ENCODE measurements at places on chromosomes 2 and 18.

DNA sequence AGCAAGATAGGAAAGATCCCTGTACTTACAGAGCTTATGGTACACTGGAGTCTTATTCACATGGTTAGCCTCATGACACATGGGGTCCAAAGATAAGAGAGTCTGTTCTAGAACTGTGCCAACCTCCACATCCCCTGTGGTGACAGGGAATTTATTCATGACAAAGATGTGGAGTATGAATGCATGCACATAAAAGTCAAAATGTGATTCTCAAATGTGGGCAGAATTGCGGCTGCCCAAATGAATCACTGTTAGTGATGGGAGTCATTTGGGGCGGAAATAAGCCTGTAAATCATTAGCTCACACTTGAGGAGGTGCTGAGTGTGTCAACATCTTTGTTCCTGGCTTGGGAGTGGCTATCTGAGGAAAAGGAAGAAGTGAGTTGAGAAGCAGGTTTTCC, 560.6 kb downstream of the SLC4A3 start:
- DNase-seq: no peak

DNA sequence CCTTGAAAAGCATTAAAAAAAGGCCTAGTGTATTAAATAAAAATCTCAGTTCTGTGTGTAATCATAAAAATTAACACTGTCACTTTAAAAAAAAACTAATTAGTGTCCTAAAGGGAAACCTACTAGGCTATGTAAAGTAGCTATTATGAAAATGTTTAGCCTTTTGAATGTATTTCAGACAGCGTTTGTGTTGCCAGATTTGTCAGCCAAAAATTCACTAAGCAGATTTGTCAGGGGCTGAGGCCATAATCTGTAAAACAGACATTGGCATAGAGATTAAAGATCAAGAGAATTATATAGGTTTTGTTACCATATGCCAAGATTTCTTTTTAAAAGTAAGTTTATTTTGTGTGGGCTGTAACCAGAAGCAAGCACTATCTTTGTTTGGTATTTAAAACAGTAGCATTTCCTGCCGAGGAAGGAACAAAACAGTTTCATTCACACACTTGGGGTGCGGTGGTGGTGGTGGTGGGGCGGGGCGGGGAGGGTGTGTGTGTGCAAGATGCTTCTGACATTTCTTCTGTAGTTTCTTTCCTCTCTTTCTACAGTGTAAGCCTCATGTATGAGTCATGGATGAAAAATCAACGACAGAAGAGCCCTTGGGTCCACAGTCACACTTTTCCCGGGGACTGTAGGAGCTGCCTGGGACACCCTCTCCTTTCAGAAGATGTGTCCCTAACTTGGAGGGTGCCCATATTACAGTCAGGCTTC, 328.5 kb upstream of the FANCL start:
- DNase-seq: no peak

- DNase-seq: no peak
These were observed 374.4 kb downstream of the MTX2 start for GRCh38 chr2:176643646-176644045.

GRCh38 chr2:26675651-26676255, 16.8 kb upstream of the KCNK3 start:
- DNase-seq: no peak

- DNase-seq: no peak
These were observed 256.9 kb downstream of the CDH19 start for GRCh38 chr18:66346833-66347588.

- DNase-seq: no peak
These were observed 164.3 kb downstream of the TRABD2A start for GRCh38 chr2:84716564-84716963.

DNA sequence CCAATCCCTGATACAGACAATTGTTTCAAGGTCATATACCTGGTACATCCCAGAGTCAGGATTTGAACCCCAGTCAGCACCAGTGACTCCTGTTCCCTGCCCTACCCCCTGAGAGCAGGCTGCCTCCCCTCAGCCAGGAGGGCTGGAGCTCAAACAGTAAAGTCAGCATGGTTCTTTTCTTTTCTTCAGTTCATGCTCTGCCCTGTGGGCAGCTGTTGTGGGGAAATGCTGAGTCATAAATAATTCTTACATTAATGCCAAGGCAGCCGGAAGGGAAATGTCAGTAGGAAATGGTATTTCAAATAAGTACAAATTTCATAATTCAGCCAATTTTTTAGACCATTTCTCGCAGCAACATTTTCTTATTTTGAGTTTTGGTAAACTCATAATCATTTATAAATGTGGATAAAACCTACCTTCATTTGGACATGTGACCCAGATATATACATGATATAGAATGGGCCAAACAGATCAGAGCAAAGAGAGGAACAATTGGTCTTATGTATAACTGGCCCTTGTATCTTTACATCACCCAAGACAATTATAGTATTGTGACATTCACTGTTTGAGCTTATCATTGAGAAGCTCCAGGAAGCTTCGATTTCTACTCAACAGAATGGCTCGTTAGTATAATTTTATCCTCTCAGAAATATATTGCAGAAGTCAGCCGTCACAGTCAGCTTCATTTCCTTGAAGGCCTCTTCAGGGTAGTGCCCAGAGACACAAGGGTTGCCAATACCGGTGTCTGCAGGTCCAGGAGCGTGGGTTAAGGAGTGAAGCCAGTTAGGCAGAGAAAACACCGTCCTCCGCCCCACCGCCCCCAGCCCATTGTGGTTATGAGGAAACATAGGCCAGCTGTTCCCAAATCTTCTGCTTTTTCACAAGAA, 28.0 kb upstream of the SCYGR1 start:
- no peak for DNase-seq

- no peak for DNase-seq
These were observed 1623.0 kb upstream of the ACVR2A start for GRCh38 chr2:146221826-146222225.

- DNase-seq: no peak
These were observed 25.9 kb downstream of the STPG4 start for GRCh38 chr2:47129191-47129706.

- no peak for DNase-seq
These were observed 31.3 kb downstream of the DTNA start for GRCh38 chr18:34741401-34741800.

DNA sequence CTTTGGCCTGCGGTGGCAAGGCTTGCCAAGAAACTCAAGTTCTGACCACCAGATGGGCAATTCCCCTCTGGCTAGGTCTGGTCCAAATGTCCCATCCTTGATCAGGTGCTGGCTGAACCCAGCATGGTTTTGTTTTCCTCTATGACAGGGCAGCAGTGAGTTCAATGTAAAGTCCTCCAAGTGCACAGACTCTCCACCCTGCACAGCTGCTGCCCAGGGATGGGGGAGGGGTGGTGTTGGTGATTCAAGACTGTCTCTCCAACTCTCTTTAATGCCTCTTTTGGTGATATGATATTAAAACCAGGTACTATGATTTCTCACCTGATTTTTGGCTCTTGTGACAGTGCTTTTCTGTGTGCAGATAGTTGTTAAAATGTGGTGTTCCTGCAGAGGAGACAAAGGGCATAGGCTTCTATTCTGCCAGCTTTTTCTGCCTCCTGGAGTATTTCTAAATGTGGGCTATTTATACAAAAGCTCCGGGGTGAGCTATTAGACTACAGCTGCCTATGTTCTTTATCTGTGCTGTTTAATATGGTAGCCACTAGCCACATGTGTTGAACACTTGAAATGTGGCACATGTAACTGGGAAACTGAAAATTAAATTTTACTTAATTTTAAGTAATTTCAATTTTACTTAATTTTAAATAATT, 64.0 kb upstream of the STK39 start:
- DNase-seq: no peak

GRCh38 chr2:69837533-69837932, 8.1 kb downstream of the GMCL1 start:
- DNase-seq: no peak

DNA sequence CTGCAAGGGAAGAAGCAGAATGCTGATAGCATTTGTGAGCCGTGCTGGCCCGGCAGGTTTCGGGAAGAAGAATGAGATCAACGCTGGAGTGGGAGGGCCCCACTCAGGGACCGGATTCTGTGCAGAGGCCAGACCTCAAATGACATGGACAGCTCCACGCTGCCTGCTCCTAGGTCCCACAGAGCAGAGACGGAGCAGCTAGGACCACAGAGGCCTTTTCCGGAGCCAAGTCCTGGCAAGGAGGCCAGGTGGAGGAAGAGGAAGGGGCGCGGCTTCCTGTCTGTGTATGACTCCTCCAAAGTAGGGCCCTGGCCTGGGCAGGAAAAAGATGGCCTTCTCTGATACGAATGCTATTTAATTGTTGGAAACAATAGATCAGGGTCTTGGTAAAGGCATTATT, 139.9 kb downstream of the LRRC30 start:
- no peak for DNase-seq

DNA sequence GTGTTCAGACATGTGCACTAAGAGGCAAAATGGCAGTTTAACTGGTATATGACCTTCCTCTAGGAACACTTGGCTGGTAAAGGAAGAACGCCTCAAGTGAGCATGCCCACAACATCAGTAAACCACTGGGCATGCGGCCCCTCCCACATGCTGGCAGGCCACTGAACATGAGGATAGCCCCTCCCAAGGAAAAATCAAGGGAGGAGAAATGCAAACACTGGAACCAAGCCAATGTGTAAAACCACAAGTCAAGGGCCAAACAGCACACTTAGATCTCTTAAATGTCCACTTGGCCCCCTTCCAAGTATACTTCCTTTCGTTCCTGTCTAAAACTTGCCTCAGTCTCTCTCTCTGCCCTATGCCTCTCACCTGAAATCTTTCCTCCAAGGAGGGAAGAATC, 980.8 kb downstream of the TSN start:
- DNase-seq: no peak

DNA sequence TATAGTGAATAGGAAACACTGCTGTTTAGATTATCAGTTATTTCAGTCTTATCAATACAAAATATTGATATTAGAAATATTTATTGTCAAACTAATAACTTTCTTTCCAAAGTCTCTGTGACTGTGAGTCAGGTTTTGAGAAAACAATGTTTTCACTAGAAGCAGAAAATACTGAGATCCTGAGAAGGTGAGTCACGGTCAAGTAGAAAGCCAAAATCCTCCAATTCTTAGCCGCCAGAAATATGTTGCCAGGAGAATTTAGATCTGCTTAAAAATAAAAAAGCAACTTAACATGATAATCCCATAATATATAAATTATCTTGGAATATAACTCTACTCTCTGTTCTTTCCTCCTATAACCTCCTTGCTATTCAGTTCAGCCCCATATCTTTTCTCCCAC, 181.9 kb upstream of the NRXN1 start:
- DNase-seq: no peak

- DNase-seq: no peak
These were observed 524.2 kb upstream of the TCF4 start for GRCh38 chr18:56112013-56112749.

DNA sequence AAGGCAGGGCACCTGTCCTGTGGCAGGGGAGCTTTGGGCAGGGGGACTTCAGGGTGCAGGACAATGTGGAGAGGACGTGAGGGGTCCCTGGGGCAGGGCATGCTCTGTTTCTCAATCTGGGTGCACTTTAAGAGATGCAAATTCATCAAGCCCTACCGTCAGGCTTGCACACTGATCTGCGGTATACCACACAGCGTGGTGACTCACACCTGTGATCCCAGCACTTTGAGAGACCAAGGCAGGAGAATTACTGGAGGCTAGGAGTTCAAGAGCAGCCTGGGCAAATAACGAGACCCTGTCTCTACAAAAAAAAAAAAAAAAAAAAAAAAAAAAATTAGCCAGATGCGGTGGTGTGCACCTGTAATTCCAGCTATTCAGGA, 10.2 kb upstream of the GPC1 start:
- peak; percentile 0 for DNase-seq

DNA sequence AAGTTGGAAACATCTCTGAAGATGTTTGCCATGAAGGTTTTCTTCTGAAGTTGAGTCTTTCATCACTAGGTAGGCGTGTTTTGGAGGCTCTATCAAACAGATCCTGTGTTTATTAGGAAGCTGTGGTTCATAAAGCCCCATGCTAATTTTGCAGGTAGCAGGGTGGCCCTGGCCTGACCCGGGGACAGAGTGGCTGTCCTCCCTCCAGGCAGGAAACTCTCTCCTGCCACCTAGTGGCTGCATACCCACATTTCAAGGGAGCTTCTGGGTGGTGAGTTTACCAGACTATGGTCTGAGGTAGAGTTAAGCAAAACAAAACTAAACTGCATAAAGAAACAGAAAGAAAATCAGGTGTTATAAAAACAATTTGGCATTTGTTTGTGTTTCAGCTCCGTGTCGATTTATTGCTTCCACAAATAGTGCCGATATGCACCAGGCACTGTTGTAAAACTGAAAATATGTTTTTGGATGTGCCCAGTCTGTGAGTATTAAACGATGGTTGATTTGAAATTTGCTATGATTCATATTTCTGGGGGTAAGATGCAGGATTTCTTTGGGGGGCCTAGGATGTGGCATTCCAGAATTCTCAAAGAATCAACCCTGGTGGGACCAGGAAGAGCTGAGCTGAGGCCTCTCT, 26.0 kb upstream of the IL37 start:
- peak; percentile 65 for DNase-seq

DNA sequence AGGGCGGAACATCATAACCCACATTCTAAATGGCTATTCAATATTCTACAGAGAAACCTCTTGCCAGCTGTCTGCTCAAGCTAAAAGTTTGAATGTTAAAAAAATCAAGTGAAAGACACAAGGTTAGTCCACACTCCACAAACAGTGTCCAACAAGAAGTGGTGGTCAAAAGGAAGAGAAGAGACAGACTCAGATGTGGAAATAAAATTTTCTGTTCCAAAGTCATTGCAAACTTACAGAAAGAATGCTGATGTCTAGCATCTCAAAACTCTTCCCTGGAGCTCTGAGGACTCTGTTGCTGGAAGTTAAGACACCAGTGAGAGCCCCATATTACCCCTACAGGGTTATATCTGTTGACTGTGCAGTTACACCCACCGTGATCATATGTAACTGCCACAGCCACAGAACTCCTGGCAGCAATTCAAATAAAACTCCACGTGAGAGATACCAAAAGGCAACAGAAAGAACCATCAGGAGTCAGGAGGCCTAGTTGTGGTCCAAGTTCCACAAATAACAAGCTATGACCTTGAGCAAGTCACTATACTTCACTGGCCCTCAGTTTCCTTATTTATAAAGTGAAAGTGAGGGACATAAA, 60.9 kb downstream of the AAK1 start:
- no peak for DNase-seq

DNA sequence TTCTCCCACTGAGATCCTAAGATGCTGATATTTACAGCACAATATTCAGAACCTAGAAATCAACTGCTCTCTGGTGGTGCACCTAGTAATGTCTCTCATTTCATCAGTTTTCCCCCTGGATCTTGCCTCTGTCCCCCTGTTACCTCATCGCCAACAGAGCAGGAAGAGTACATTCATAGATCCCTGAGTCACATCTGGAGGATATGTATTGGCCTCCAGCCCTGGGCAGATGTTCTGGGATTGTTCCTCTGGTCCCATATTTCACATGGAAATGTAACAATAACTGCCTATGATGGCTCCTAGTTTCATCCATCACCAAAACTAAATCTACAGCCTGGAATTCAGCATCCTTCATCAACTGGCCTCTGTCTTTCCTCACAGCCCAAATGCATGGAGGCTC, 278.8 kb upstream of the SLC14A2 start:
- DNase-seq: no peak

- DNase-seq: no peak
These were observed 410.2 kb upstream of the CHST9 start for GRCh38 chr18:27595113-27595838.

- DNase-seq: no peak
These were observed 49.3 kb upstream of the DNAJC10 start for GRCh38 chr2:182666674-182667314.

GRCh38 chr2:119606674-119607073, 62.4 kb downstream of the CFAP221 start:
- DNase-seq: no peak
